Activated CD4-positive, alpha-beta T cell treated with anti-CD3 and anti-CD28 coated beads, Interleukin-2, amount 50 U/mL, for 24 hours (primary cell): ENCODE measurements at places on chromosomes 13 and 19.
A peak's percentile ranks its signal among the peaks of the same experiment; 100 is the strongest.

DNA sequence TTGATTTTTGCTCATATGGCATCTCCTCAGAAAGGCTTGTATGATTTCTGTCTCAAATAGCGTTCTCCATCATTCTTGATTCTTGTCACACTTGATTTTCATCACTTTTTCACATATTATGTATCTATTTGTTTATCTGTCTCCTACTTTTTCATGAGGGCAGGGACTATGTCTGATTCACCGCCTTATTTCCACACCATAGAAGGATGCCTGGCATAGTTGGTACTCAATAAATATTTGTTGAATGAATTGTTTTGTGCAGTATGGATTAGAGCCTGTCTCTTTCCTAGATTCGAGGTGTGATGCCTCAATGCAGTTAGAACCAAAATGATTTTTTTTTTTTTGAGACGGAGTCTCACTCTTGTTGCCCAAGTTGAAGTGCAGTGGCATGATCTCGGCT, 12.1 kb downstream of the SAE1 start:
- DNase-seq, result no peak

DNA sequence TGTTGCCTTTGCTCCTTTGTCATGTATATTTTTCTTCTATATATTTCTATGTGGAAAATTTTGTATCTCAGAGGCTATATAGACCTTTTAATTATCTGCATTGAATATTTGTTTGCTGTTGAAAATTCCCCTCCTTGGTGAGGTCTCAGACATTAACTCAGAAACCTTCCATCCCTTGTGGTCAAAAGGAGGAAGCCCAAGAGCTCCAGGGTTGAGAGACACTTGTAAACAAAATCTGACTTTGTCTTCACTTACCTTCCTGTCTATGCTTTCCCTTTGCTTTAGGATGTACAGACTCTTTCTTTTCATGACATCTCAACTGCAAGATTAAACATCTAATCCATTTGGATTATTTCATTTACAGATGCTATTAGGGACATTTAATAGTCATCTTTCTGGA, 157.5 kb downstream of the PCDH20 start:
- no peak for DNase-seq

- DNase-seq, result no peak
These were observed 30.5 kb downstream of the MLLT1 start for GRCh38 chr19:6249296-6249695.

DNA sequence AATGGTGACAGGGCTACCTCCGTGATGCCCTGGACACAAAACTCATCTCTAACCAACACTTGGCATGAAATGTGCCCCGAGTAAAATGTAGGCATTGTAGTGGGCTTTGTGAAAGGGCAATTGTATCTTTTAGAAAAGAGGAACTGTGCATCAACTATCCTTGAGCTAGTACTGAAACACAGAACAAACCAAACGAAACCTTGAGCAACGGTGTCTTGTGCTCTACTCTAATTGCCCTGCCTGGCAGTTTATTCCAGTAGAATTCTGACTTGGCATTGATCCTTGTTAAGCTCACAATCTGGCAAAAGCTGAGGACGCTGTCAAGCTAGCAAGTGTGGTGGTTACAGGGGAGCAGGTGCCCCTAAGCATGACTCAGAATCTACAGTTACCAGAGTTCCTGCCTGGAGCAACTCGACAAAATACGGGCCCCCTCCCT, 707.1 kb upstream of the SPRY2 start:
- DNase-seq, result no peak

GRCh38 chr19:42010245-42011126, 16.5 kb upstream of the ATP1A3 start:
- no peak for DNase-seq

DNA sequence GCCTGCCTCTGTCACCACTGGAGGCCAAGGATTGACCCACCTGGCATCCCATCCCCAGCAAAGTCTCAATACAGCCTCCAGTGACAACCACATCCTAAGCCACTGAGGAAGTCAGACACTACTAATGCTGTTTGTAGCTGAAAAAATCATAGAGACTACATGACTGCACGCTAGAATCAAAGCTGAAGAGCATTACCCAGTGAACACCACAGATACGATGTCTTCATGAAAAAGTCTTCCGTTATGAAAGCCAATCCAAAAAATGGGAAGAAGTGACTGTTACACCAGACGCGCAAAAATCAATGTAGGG, 11.1 kb upstream of the NUP62 start:
- no peak for DNase-seq

- DNase-seq, result peak; percentile 67
These were observed 1.3 kb downstream of the HMG20B start for GRCh38 chr19:3573858-3574637.

DNA sequence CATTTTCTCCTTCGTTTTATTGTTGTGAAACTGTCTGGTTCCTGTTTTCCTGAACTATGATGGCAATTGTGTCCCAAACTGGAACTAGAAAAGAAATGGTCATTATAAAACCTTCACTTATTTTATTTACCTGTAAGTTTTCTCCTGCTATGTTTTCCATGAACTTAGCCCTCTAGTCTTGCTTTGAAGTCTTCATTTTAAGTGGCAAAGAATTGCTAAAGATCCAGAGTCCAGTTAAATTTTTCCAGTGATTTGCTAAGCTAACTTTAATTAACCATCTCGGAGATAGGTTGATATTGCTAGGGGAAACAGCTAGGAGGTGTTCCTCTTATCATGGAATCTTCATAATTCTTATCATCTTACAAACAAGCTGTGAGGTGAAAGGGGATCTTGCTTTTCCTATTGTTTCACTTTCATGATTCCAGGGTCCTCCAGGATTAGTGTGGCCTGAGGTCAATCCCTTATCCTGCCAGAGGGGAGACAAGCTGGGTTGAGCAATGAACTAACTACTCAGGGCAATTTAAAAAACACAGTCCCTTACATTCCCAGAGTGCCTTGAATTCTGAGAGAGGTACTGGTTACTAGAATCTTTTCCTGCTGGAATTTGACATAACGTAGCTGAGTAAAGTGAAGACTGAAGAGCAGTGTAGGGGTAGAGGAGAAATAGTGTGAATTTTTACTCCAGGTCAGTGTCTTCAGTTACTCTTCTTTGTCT, 112.5 kb downstream of the ESD start:
- DNase-seq, result no peak

- no peak for DNase-seq
These were observed 1.3 kb downstream of the FBXW9 start for GRCh38 chr19:12695096-12695495.

DNA sequence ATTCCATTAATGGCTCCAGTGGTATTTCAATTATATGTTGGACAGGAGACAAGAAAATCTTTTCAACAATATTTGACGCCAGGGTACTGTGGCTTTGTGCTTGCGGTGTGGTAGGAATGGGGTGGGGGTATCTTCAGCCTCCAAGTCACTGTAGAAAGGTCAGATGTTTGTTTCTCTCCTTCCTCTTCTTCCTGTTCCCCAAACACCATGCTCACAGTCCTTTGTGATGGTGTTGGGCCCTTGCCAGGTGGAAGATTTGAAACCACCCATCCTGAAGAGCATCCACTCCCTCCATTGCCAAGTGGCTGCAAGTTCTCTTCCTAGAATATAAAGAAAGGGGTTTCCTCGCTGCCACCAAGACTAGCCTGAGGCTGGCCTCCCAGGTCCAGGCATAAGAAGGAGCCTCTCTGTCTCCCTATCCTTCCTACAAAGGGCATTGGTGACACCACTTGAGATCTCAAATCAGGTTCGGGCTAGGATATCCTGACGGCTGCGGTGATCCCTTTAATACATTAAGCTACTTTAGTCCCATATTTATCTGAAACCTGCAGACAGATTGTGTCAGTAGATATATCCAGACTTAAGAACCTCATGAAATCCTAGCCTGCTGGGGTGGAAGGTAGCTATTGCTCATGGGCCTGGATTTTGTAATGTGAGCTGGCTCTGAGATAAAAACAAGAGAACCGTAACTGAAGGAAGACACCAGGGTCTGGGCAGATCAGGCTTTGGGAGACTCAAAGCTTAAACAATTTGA, 64.3 kb upstream of the SIAH3 start:
- no peak for DNase-seq

- no peak for DNase-seq
These were observed 121.8 kb downstream of the TBC1D4 start for GRCh38 chr13:75360170-75360569.

GRCh38 chr13:111990362-111990761, 76.6 kb upstream of the SOX1 start:
- DNase-seq, result no peak

GRCh38 chr19:45123440-45123850, 30.5 kb downstream of the PPP1R37 start:
- no peak for DNase-seq

DNA sequence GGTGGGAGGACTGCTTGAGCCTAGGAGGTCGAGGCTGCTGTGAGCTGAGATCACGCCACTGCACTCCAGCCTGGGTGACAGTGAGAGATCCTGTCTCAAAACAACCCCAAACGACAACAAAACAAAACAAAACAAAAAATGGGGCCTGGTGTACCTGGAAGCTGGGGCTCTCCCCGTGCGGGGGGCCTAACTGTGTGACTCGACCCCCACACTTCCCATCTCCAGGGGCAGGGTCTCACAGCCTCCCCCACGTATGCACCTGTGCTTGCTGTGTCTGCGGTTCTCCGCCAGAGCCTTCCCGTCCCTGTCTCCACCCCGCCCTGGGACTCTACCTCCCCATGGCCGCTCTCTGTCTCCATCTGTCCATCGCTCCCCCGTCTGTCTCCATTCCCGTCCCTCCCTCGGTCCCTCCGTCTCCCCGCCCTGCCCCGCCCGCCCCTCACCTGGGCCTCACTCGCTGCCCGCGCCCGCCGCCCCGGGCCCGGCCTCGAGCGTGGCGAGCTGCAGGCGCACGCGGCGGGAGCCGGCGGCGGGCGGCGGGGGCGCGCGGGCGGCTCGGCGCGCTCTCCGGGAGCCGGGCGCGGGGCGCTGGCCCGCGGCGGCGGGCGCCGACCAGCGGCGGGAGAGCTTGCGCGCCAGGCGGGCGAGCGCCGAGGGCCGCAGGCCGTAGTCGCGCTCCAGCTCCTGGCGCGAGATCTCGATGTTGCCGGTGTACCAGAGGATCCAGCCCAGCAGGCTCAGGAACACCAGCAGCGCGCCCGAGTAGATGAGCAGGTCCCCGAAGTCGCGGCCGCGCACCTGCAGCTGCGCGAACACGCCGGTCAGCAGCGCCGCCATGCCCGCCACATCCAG, 587 bp downstream of the TMEM238 start:
- no peak for DNase-seq

DNA sequence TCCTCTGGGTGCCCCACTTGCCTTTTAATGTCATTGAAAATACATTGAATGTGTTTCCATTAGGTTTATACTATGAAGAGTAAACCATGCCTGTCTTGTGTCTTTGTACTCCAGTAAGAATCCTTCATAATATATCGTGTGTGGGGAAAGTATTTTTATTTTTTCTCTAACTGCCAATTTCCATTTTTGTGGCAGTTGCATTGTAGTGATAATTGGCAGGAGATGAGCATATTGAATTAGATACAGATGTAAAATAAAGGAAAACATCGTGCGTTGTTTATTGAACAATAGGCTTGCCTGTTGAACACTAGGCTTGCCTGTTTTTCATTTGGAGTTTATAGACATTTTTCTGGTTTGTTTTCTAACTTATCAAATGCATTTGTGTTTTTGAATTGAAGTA, 218.8 kb downstream of the NBEA start:
- DNase-seq, result no peak

- DNase-seq, result no peak
These were observed 21.8 kb downstream of the MCF2L start for GRCh38 chr13:112990783-112991182.

DNA sequence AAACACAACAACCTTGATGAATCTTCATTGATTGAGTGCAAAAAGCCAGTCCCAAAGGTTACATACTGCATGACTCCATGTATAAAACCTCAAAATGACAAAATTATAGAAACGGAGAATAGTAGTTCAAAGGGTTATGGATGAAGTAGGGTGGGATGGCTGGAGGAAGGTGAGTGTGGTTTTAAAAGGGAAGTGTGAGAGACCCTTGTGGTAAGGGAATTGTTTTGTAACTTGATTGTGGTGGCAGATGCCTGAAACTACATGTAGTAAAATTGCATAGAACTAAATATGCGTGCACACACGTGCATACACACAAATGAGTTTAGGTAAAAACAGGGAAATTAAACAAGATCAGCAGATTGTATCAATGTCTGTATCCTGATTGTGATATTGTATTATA, 340.7 kb downstream of the MTUS2 start:
- DNase-seq, result no peak

DNA sequence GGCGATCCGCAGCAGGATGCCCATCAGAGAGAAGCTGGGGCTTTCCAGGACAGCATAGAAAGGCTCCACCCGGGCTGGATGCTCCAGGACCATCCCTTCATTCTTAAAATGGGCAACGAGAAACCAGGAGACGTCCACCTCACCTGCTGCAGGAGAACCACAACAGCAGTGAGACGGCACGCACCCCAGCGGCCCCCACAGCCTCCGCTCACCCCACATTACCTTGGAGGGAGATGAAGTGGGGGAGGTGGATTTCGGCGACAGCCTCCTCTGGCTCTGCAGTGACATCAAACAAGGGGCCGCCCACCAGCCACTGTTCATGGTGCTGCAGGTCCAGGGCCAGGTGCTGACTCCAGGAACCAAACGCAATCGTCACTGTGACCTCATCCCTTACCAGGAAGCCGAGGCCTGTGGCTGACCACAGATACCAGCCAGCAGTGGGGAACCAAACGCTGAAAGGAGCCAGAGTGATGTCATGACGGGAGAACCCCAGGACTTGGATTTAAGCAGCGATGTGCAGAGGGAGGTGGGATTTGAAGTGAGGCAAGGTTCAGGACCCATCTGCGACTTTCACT, 25.1 kb downstream of the CARD8 start:
- no peak for DNase-seq

DNA sequence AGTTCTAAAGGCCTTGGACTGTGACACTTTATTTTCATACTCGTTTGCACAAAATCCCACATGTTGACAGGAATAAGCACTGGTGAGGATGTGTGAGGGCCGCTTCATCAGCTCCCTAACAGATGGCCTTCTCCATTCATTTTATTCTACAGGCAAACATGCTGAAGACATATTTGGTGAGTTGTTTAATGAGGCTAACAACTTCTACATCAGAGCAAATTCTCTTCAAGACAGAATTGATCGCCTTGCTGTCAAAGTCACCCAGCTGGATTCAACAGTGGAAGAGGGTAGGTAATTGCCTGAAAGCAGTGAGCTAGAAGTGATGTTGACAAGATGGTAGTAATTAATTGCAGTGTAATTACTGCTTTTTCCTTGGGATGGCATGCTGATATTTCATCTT, 95.7 kb downstream of the GPR12 start:
- no peak for DNase-seq

- no peak for DNase-seq
These were observed 121.7 kb downstream of the NHLRC3 start for GRCh38 chr13:39159846-39160370.

DNA sequence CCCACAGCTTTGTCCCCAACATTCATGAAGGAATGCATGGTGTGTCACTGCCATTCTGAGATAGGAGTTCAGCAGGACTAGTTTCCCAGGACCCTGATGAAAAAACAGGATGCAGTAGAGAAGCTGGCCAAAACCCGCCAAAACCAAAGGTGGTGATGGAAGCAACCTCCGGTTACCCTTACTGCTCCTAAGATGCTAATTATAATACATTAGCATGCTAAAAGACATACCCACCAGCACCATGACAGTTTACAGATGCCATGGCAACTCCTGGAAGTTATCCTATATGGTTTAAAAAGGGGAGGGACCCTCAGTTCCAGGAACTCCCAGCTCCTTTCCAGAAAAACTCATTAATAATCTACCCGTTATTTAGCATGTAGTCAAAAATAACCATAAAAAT, 59.9 kb upstream of the KCTD15 start:
- no peak for DNase-seq
